ENCODE measurements at places on chromosomes 5 and 9.

- H3K4me3 ChIP-seq: no peak overlapping the region
- H3K4me1 ChIP-seq: peaks cover 28% of the 10 kb centered on the region
- no peak overlapping the region for H3K27ac ChIP-seq
- H3K36me3 ChIP-seq: peaks cover 3% of the 10 kb centered on the region
Observed at GRCh38 chr5:163434401-163434866, 3.0 kb upstream of the CCNG1 start.

DNA sequence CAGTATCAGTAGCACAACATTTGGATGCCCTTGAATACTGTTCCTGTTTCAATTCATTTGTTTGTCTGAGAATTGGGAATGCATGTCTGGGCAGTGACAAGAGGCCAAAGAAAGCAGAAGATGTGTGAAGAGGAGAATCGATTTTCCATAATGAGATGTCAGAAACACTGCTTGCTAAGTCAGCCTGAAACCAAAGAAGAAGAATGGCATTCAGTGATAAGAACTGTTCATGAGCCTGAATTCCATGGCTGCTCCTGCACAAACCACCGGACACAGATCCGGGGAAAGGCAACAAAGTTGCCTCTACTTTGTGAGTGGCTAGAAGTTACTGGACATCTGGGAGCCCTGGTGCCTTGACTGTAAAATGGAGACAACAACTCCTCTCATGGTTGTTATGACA lies 207.2 kb upstream of the RASEF start:
- DNase-seq: no peak
- H3K36me3 ChIP-seq: no peaks in the 10 kb centered on the region
- H3K27me3 ChIP-seq: no peaks in the 10 kb centered on the region
- H3K27ac ChIP-seq: no peak overlapping the region
- H3K4me1 ChIP-seq: no peaks in the 10 kb centered on the region
- H3K4me3 ChIP-seq: no peak overlapping the region

GRCh38 chr5:93831449-93831848 lies 90.0 kb upstream of the POU5F2 start:
- H3K36me3 ChIP-seq: peaks cover 29% of the 10 kb centered on the region
- H3K4me1 ChIP-seq: no peaks in the 10 kb centered on the region
- H3K27me3 ChIP-seq: no peaks in the 10 kb centered on the region
- H3K4me3 ChIP-seq: no peak overlapping the region

- H3K4me3 ChIP-seq: no peak overlapping the region
- H3K36me3 ChIP-seq: no peaks in the 10 kb centered on the region
- no peaks in the 10 kb centered on the region for H3K4me1 ChIP-seq
- DNase-seq: no peak
Observed at GRCh38 chr9:26125693-26126092, 447.4 kb upstream of the TUSC1 start.

DNA sequence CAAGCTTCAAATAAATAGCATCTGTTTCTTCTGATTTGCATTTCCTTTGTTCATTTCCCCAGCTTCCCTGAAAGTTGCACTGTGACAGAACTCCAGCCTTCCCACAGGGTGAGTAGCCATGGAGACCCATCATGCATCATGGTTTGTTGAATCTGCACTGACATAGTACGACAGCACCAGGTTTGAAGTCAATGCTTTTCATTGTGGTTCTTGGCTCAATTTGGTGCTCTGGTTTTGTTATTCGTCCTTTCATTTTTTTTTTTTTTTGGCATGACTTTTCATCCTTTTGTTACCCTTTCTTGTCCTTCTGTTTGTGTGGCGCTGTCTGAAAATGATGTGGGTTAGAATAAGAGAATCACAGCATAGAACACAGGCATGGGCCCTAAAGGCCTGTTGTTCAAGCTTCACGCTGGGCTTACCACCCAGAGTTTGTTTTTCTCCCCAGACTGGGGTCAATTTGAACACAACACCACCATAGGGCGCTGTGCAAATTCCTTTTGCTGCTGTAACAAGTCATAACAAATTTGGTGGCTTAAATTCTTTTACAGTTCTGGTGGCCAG lies 206.2 kb upstream of the CDH10 start:
- H3K27ac ChIP-seq: no peak overlapping the region
- H3K27me3 ChIP-seq: no peaks in the 10 kb centered on the region
- no peak for DNase-seq
- no peak overlapping the region for H3K4me3 ChIP-seq

DNA sequence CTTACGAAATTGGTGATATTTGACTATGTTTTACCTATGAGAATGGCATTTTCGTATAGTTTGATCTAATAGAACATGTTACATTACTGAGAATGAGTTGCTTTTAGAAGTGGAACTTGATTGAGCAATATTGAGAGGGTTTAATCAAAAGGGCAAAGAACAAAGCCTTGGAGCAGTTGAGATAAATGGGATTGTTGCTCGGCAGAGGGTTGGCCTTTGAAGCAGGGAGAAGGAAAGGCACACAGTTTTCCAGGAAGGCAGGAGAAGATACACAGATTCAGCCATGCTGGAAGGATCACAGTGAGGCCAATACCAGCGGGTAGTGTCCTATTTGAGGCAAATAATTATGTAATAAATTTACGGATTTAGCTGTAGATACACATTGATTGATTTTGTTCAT lies 19.5 kb downstream of the MAN2A1 start:
- H3K36me3 ChIP-seq: peaks cover 11% of the 10 kb centered on the region
- no peaks in the 10 kb centered on the region for H3K27me3 ChIP-seq
- no peak overlapping the region for H3K4me3 ChIP-seq
- no peak for DNase-seq

DNA sequence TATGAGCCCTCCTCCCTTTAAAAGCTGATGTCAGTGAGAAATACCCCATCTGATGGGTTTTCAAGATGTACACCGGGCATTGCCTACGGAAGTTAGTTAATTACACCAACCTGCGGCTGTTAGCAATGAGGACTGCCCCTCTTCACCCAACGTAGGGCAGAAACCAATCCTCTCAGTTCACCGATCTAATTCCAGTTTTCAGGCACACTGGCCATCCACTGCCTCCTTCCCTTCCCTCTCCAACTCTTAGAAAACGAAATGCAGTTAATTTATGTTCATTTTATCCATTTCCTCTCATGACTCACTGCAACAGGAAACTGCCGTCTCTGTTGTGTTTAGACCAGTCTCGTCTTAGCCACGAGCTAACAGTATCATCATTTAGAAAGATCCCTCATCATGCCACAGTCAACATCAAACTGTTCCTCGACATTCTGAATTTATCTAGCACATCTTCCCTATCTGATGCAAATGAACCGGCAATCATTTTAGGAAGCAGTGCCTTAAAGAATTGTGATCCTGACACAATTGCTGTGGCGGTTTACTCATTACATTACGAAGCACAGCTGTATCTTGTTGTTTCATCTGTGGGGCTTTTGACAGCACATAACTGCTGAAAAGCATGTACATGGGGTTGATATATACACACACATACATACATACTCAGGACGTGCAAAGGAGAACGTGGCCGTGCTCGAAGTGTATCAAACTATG lies 168.6 kb downstream of the EFNA5 start:
- H3K27me3 ChIP-seq: peaks cover 8% of the 10 kb centered on the region
- no peak overlapping the region for H3K4me3 ChIP-seq
- no peak for DNase-seq
- no peak overlapping the region for H3K27ac ChIP-seq
- no peaks in the 10 kb centered on the region for H3K4me1 ChIP-seq

DNA sequence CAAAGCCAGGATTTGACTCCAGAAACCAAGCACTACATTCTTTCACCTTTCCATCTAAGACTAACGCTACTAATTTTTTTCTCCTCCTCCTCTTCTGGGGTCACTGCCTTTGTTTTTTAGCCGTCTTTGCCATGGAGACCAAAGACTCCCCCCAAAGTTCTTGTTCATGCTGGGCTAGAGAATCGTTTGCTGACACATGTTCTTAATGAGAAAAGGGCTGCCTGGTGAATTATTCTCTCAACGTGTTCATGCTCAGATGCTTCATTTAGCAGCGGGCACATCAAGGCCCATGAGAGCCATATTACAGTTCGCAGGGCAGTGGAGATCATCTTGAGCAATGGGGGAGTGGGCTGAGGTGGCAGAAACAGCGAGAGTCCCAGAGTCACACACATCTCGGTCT lies 134.9 kb downstream of the SLIT3 start:
- H3K27ac ChIP-seq: no peak overlapping the region
- H3K27me3 ChIP-seq: peaks cover 4% of the 10 kb centered on the region
- H3K4me3 ChIP-seq: no peak overlapping the region
- H3K36me3 ChIP-seq: no peaks in the 10 kb centered on the region
- H3K4me1 ChIP-seq: no peaks in the 10 kb centered on the region

- no peak for DNase-seq
- no peaks in the 10 kb centered on the region for H3K4me1 ChIP-seq
- H3K36me3 ChIP-seq: no peaks in the 10 kb centered on the region
- no peak overlapping the region for H3K4me3 ChIP-seq
- H3K27me3 ChIP-seq: peaks cover 21% of the 10 kb centered on the region
Observed at GRCh38 chr9:91485006-91485405, 61.4 kb upstream of the NFIL3 start.

DNA sequence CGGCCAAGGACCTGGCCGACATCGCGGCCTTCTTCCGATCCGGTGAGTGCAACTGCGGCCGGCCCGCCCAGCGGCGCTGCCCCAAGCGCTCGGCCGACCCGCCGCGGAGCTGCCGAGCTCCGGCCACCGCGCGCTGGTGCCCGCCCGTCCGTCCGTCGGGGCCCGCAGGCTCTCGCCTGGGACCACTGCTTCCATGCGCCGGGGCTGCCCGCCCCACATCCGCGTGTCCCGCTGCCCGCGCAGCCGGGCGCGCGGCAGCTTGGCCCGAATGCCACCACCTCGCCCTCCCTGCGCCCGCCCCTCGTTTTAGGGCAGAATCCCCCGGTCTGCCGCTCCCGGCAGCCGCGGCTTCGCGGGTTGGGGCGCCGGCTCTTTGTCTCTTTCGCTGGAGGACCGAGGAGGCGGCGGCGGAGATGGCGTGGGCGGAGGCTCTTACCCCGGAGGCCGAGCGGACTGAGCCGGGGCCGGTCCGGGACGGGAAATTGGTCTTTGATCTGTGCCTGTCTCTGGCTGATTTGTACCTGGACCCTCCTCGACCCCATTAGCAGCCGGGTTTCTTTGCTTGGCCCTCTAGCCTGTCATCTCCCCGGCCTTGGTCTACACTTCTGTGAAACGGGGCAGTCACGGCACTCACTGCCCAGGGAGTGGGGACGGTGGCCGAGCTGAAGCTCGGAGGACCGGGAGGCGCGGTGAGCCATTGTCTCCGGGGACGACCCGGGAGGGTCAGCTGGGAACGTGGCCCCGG lies 871 bp downstream of the TRIO start:
- H3K27me3 ChIP-seq: peaks cover 1% of the 10 kb centered on the region
- H3K36me3 ChIP-seq: peaks cover 3% of the 10 kb centered on the region
- peak overlapping the region; percentile 83 for H3K4me3 ChIP-seq

GRCh38 chr5:33526755-33527154 lies 86.0 kb downstream of the TARS1 start:
- no peak overlapping the region for H3K4me3 ChIP-seq
- no peak overlapping the region for H3K27ac ChIP-seq
- peaks cover 5% of the 10 kb centered on the region for H3K27me3 ChIP-seq
- no peaks in the 10 kb centered on the region for H3K4me1 ChIP-seq

DNA sequence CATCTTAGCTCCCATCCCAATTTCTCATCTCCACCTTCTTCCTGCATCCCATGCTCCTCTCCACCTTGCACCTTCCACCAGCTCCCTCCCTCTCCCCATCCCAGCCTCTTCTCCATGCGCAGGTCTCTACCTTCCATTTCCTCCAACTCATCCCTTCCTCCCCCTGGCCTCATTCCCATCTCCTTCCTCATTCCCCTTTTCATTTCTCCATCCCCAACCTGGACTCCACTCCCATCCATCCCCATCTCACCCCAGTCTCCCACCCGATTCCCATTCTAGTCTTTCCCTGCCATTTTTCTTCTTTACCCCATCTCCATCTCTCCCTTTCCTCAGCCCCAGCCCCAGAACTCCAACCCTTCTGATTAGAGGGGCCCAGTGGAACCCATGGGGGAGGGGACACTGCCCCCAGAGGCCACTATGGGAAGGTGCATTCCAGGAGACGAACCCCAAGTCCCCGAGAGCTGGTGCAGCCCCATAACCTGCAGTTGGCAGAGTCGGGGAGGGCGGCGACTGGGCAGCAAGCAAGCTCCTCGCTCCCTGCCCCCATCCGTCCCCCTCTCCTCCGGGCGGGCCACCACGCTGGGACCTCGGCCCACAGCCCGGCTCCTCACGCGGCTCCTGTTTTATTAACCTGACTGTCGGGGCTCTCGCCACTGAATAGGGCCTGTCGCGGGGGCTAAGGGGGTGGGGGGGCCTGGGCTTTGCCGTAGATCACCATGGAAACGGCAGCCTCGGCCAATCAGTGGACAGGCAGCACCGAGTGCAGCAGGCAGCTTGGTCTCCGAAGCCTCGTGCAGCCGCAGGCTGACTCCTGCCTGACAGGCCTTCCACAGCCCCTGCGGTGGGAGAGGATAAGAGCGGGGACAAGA lies 66.7 kb downstream of the PCDH1 start:
- H3K27me3 ChIP-seq: peaks cover 57% of the 10 kb centered on the region
- H3K4me3 ChIP-seq: no peak overlapping the region
- H3K27ac ChIP-seq: no peak overlapping the region
- DNase-seq: no peak
- H3K4me1 ChIP-seq: no peaks in the 10 kb centered on the region

DNA sequence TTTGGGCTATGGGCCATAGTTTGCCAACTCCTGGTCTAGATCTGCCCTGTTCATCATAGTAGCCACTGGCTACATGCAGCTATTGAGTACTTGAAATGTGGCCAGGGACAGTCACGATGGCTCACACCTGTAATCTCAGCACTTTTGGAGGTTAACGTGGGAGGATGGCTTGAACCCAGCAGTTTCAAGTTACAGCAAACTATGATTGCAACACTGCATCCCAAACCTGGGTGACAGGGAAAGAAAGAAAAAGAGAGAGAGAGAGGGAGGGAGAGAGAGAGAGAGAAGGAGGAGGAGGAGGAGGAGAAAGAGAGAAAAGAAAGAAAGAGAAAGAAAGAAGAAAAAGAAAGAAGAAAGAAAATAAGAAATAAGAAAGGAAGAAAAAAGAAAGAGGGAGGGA lies 5.1 kb upstream of the GMCL2 start:
- no peak overlapping the region for H3K4me3 ChIP-seq
- no peak for DNase-seq
- peaks cover 31% of the 10 kb centered on the region for H3K27me3 ChIP-seq
- H3K4me1 ChIP-seq: no peaks in the 10 kb centered on the region

GRCh38 chr5:168706655-168707069 lies 127.5 kb upstream of the PANK3 start:
- no peak for DNase-seq
- H3K27me3 ChIP-seq: peaks cover 2% of the 10 kb centered on the region
- no peaks in the 10 kb centered on the region for H3K4me1 ChIP-seq
- H3K36me3 ChIP-seq: no peaks in the 10 kb centered on the region
- no peak overlapping the region for H3K27ac ChIP-seq
- H3K4me3 ChIP-seq: no peak overlapping the region

- peaks cover 5% of the 10 kb centered on the region for H3K36me3 ChIP-seq
- H3K4me3 ChIP-seq: no peak overlapping the region
- H3K4me1 ChIP-seq: peaks cover 4% of the 10 kb centered on the region
- H3K27me3 ChIP-seq: no peaks in the 10 kb centered on the region
- DNase-seq: no peak
Observed at GRCh38 chr5:54205453-54205852, 104.9 kb downstream of the ARL15 start.

Data from activated B cell treated with CpG ODN at 0.5 μM for 24 hours (primary cell).